ENCODE measurements at places on chromosomes 16 and 17.

DNA sequence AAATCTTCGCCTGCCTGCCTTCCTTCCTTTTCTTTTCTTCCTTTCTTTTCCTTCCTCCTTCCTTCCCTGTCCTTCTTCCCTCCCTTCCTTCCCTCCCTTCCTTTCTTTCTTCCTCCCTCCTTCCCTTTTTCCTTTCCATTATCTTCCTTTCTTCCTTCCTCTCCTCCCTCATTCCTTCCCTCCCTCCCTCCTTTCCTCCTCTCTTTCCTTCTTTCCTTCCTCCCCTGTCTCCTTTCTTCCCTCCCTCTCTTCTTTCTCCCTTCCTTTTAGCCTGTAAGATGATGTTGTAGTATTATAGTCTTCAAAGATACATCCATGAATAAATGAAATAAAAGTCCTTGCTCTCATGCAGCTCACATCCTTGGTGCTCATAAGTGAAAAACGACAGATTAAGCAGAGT lies 539.3 kb downstream of the RBFOX1 start:
- DNase-seq = no peak

DNA sequence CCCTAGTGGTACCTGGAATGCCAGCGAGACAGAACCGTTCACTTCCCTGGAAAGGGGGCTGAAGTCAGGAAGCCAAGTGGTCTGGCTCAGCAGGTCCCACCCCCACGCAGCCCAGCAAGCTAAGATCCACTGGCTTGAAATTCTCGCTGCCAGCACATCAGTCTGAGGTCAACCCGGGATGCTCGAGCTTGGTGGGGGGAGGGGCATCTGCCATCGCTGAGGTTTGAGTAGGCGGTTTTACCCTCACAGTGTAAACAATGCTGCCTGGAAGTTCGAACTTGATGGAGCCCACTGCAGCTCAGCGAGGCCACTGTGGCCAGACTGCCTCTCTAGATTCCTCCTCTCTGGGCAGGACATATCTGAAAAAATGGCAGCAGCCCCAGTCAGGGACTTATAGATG lies 464.7 kb upstream of the TOM1L1 start:
- no peak for DNase-seq

DNA sequence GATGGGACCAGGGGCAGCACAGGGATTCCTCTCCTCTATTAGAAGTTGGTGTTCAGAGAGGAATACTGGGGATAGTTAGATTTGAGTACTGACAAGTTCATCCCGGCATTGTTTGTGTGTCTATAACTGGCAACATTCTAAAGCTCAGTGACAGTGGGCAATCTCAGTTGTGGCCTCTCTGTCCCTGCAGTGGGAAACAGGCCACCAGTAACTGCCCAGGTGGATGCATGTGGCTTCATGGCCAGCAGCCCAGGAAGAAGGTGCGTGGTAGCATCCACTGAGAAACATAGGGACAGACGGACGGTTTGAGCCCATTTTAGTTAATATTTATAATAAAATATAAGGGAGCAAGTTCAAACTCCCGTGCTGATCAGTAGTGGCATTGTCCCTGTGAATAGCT lies 51.5 kb downstream of the B9D1 start:
- no peak for DNase-seq

- no peak for DNase-seq
Observed at GRCh38 chr16:13041646-13042290, 140.4 kb downstream of the SHISA9 start.

DNA sequence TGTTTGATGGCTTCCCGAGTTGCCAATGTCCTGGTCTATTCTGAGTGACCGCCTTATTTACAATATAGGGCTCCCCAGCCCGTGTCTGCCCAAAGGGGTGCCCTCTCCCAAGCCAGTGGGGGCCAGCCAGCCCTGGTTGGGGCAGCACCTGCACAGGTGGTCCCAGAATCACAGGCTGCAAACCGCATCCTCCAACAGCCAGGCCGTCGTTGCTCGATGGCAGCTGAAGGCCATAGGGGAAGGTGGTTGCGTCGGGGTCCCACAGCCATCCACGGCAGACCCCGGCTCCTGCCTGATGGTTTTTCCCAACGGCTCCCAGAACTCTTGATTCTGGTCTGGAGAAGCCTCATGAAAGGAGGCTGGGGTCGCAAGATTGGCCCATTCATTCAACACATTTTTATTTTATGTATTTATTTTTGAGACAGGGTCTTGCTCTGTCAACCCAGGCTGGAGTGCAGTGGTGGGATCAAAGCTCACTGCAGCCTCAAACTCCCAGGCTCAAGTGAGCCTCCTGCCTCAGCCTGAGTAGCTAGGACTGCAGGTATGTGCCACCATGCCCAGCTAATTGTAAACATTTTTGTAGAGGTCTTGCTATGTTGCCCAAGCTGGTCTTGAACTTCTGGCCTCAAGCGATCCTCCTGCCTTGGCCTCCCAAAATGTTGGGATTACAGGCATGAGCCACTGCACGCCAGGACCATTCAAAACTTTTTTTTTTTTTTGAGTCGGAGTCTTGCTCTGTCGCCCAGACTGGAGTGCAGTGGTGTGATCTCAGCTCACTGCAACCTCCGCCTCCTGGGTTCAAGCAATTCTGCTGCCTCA lies 79.0 kb upstream of the TOB1 start:
- no peak for DNase-seq

GRCh38 chr17:29826114-29826692 lies 103.8 kb downstream of the SSH2 start:
- no peak for DNase-seq

DNA sequence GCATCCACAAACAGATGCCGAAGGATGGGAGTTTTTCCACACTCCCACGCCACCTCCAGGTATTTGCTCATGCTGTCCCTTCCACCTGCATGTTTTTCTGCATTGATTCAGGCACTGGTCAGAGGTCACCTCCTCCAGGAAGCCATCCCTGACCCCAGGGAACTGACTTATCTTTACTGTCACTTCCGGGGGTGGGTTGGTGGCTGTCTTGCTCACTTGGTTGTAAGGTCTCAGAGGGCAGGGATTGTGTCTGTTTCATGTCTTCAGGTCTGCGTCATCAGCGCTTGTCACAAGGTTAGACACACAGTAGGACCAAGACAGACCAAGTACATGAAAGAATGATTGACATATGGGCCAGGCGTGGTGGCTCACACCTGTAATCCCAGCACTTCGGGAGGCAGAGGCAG lies 1.9 kb upstream of the IL4R start:
- no peak for DNase-seq

DNA sequence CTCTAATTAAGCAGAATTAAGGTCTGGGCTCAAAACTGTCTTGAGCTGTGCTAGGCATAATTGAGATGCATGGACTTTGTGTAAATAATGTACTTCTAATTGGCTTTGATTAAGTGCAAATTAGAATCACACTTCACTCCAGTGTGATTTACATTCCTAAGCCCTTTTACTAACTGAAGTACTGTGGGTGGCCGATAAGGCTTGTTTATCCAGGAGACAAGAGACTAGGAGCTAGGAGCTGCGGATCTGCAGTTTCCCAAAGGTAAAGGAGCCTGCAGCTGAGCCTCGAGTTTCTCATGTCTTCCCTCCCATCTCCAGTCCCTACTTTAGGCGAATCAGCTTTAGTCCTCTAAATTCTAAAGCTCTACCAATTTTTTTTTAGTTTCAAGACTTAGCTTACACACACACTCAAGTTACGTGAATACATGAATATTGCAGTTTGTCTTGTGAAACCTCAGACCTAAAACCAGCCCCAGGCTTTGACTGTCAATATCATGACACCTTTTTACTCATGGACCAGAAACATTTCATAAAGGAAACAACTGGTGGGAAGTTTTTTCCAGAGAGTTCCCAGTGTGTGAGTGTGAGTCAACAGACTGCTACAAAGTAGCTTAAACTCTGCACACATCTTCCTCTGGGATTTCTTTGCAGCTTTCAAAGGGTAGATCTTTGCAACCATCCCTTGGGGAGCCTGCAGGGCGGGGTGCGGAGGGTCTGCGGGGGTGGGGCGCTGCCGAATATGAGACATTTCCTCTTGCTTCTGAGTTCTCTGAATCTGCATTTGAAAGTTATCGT lies 113.9 kb upstream of the TBX2 start:
- no peak for DNase-seq

- no peak for DNase-seq
Observed at GRCh38 chr16:77564791-77565390, 130.1 kb upstream of the ADAMTS18 start.

DNA sequence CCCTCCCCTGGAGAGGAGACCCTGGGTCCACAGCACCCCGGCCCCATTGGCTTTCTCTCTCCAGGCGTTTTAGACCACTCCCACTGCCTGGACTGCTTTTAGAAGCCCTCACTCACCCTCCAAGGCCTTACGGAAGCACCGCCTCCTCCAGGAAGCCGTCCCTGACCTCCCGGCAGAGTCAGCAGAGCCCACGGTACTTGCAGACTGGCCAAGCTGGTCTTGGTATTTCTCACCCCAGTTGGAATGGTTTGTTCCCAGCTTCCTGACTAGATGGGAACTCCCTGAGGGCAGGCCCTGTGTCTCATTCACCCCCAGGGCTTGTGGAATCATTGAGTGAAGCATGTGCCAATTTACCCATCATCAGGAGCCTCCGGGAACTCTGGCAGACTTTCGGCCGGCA lies 9.2 kb downstream of the SCGB1C2 start:
- DNase-seq = no peak
